ENCODE measurements at places on chromosomes 16 and 17. TPM values are rescaled to one million over a fixed set of nuclear protein-coding genes. Genes with fewer than 3 reads are reported as not detected.

MYO15B gene
- 42.2 TPM for total RNA-seq

PKMYT1 gene
- total RNA-seq = not detected

TP53TG3F gene
- total RNA-seq = not detected

HAS3 gene
- total RNA-seq = 3.5 TPM

PYDC1 gene
- total RNA-seq = not detected

KCTD19 gene
- total RNA-seq = not detected

SLC4A1 gene
- total RNA-seq = not detected

TMEM100 gene
- not detected for total RNA-seq

TOM1L1 gene
- total RNA-seq = 0.42 TPM

DNA sequence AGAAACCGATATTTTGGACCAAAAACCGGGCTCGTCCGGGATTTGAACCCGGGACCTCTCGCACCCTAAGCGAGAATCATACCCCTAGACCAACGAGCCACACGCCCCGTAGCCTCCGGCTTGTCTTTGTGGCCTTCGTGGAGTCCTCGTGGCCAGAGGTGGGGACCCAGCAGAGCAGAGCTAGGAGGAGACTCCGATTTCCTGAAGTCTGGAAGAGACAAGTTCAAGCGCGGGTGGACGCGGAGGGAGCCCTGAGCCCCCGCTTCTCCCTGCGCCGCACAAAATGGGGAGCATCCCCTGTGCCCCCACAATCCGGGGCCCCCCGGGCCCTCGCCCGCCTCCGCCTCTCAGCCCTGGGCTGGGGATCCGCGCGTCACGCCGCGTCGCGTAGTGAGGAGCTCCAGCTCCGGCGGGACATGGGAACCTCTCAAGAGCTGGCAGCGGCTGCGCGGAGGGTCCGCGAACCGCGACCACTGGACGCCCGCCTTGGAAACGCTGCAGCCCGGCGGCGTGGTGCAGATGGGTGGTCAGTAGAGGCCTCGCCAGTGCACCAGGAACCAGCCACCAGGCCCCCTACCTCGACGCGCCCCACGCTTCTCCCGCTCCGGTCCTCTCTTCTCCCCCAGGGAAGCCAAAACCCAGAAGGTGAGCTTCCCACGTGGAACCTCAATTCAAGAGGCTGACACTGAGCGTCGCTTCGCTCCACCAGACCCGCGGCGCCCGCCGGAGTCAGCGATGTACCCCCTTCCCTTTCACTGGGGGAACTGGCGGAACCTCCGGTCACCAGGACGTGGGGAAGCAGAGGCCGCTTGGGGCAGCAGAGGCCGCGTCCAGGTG lies 5.2 kb upstream of the OR1F1 start:
- no peak for DNase-seq
- H3K36me3 ChIP-seq = peaks cover 6% of the 10 kb centered on the region
- peaks cover 82% of the 10 kb centered on the region for H3K27me3 ChIP-seq

GRCh38 chr16:85498607-85499006 lies 114.5 kb upstream of the GSE1 start:
- H3K36me3 ChIP-seq = no peaks in the 10 kb centered on the region
- peaks cover 9% of the 10 kb centered on the region for H3K4me1 ChIP-seq
- H3K27ac ChIP-seq = no peak overlapping the region
- H3K4me3 ChIP-seq = peak overlapping the region; percentile 12
- H3K27me3 ChIP-seq = no peaks in the 10 kb centered on the region

DNA sequence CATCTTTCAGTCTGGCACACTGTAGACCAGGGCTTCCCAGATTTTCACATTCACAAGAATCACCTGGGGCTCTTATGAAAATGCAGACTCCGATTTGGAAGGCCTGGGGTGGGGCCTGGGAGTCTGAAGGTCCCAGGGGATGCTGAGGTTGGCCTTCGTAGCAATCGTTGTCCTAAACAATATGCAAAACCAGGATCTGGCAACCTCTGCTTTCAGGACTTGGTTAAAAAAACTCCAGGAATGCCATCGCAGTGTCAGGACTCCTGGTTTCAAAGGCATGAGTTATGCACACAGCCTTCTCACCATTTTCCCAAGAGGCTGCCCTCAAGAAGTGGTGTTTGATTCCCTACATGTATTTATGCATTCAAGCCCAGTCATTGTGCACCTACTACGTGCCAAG lies 6.7 kb downstream of the CLEC19A start:
- peaks cover 24% of the 10 kb centered on the region for H3K27me3 ChIP-seq
- H3K4me3 ChIP-seq = no peak overlapping the region
- H3K4me1 ChIP-seq = peaks cover 6% of the 10 kb centered on the region

- H3K27me3 ChIP-seq = no peaks in the 10 kb centered on the region
- H3K36me3 ChIP-seq = peaks cover 4% of the 10 kb centered on the region
- peaks cover 45% of the 10 kb centered on the region for H3K4me1 ChIP-seq
- peak overlapping the region; percentile 99 for H3K27ac ChIP-seq
- DNase-seq = no peak
- H3K4me3 ChIP-seq = peak overlapping the region; percentile 80
These were observed 7.4 kb downstream of the CMIP start for GRCh38 chr16:81451753-81452680.

DNA sequence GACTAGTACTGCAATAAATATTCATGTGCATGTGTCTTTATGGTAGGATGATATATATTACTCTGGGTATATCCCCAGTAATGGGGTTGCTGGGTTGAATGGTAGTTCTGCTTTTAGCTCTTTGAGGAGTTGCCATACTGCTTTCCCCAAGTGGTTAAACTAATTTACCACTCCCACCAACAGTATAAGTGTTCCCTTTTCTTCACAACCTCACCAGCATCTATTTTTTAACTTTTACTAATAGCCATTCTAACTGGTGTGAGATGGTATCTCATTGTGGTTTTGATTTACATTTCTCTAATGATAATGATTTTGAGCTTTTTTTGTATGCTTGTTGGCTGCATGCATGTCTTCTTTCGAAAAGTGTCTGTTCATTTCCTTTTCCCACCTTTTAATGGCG lies 32.9 kb downstream of the ITGAM start:
- peaks cover 2% of the 10 kb centered on the region for H3K4me1 ChIP-seq
- peaks cover 7% of the 10 kb centered on the region for H3K27me3 ChIP-seq
- DNase-seq = no peak
- no peak overlapping the region for H3K27ac ChIP-seq

GRCh38 chr17:78998311-78999055 lies 11.1 kb downstream of the CANT1 start:
- H3K4me1 ChIP-seq = peaks cover 15% of the 10 kb centered on the region
- H3K36me3 ChIP-seq = no peaks in the 10 kb centered on the region
- peak overlapping the region; percentile 4 for H3K27ac ChIP-seq
- H3K4me3 ChIP-seq = no peak overlapping the region

DNA sequence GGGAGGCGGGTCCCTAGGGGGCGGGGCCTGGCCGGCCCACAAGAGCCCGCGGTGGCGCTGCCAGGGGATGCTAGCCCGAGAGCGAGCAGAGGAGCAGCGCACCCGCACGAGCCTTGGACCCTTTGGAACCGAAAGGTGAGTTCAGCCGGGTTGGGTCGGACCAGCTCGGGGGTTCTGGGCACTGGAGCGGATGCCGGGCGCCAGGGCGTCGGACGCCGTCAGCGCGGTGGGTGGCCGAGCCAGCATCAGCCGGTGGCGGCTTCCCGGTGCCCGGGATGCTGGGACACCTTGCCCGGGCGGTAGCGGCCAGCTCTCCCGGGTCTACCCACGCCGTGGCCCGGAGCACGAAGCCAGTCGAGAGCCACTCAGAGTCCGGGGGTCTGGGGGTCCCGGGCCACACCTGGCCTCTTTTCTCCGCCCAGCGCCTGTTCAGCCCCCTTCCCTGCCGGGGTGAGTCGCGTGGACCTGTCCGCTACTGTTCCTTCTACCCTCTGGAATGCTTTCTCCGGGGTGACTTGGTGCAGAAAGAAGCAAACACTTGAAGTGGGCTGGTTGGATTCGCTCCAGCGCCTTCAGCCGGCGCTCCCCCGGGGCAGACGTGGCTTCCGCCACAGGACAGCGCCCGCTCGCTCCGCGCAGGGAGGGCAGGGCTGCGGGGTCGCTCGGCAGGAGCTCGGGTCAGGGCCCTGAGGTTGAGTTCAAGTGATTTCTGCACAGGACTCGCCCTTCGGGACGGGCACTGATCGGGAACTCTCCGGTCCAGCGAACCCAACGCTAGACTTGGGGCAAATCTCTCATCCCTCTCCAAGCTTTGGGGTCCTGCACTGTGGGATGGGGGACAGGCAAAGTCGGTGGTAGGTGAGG lies at the start of gene SCNN1G:
SCNN1G (plus strand) TSS at position 67 of the 864 bp plus-strand sequence. CDS start 3,527 bp downstream, outside the sequence.
- H3K27ac ChIP-seq = no peak within 1 kb of the TSS
- H3K36me3 ChIP-seq = peaks cover 10% of the 10 kb centered on the region
- peaks cover 71% of the 10 kb centered on the region for H3K27me3 ChIP-seq

DNA sequence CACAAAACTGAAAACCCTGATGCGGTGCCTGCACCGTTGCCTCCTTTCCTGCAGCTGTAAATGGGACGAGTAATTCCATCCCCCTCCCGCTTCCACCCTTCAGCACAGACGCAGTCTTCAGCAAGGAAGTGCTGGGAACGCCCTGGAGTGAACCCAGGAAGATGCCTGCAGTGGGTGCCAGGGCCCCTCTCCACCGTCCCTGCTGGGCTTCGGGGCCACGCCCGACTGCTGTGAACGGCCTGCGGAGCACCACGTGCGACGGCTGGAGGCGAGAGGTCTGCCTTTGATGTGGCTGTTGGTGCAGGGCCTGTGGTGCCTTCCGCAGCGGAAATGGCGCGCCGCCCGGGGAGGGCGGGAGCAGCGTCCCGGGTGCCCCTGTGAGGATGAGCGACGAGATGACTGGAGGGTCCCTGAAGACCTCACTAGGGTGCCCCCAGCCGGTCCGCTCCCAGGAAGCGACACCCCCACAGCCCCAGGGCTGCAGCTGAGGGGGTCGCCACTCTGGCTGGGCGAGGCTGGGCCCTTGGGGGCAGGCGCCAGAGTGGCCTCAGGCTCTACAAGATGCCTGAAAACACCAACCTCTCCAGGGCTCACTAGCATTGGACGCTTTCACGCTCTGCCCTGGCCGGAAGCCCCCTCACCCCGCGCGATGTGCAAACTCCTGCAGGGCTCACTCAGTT lies 749 bp upstream of the MC1R start:
- peak overlapping the region; percentile 89 for H3K4me3 ChIP-seq
- DNase-seq = peak; percentile 64
- H3K27ac ChIP-seq = peak overlapping the region; percentile 67
- peaks cover 21% of the 10 kb centered on the region for H3K4me1 ChIP-seq
- H3K36me3 ChIP-seq = no peaks in the 10 kb centered on the region
- peaks cover 15% of the 10 kb centered on the region for H3K27me3 ChIP-seq

DNA sequence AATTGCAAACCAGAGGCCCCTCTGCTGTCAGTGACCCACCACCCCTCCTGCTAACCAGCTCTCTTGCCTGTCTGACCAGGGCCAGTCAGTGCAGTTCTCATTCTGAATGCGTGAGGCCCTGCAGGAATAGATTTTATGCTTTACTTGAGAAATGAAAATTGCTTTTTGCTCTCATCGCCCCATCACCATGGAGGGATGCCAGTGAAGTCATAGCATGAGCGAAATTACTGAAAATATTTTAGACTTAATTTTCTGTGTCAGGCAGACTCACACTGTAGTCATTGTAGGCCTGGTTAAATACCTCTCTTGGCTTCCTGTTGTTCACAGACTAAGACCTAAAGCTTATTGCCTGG lies 490.5 kb upstream of the CDH5 start:
- DNase-seq = no peak
- H3K36me3 ChIP-seq = no peaks in the 10 kb centered on the region
- H3K27ac ChIP-seq = no peak overlapping the region
- H3K4me1 ChIP-seq = no peaks in the 10 kb centered on the region
- H3K4me3 ChIP-seq = no peak overlapping the region

- peak overlapping the region; percentile 84 for H3K27ac ChIP-seq
- peaks cover 31% of the 10 kb centered on the region for H3K4me1 ChIP-seq
- DNase-seq = no peak
- peaks cover 4% of the 10 kb centered on the region for H3K36me3 ChIP-seq
- H3K4me3 ChIP-seq = peak overlapping the region; percentile 77
These were observed 12.1 kb downstream of the CD300A start for GRCh38 chr17:74478420-74479100.

DNA sequence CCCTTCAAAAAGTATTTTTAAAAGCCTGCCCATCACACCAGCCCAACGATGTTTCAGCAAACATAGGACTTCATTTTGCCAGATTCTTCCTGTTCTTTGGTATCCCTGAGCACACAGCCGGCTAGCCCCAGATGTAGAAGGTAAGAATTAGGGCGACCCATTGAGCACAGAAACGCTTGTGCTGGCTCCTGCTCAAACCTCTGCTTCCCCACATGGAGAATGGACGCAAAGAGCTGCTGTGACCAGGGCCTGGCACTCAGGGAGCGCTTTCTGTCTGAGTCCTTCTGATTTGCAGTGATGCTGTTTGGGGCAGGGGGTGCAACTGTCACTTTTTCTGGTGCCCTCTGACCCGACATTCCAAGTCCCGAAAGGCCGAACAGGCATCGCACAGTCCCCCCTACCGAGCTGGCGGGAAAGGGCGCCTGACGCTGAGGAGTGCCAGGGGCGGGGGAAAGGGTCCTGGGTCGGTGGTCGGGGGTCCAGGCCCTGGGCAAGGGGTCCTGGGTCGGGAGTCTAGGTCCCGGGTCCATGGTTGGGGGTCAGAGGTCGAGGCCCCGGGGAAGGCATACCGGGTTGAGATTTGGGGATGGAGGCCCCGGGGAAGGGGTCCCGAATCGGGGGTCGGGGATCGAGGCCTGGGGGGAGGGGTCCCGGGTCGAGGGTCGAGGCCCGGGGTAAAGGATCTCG lies 930 bp downstream of the CHMP1A start:
- no peak for DNase-seq
- no peaks in the 10 kb centered on the region for H3K36me3 ChIP-seq
- peak overlapping the region; percentile 69 for H3K27ac ChIP-seq
- H3K4me1 ChIP-seq = peaks cover 24% of the 10 kb centered on the region

- no peak overlapping the region for H3K4me3 ChIP-seq
- H3K4me1 ChIP-seq = peaks cover 19% of the 10 kb centered on the region
- DNase-seq = no peak
- no peaks in the 10 kb centered on the region for H3K27me3 ChIP-seq
These were observed 17.3 kb downstream of the MGRN1 start for GRCh38 chr16:4641895-4642294.

GRCh38 chr17:77542551-77543490 lies 402.1 kb downstream of the SEC14L1 start:
- peaks cover 42% of the 10 kb centered on the region for H3K27me3 ChIP-seq
- H3K27ac ChIP-seq = no peak overlapping the region
- peaks cover 3% of the 10 kb centered on the region for H3K4me1 ChIP-seq
- H3K36me3 ChIP-seq = peaks cover 2% of the 10 kb centered on the region

- H3K36me3 ChIP-seq = peaks cover 4% of the 10 kb centered on the region
- peak overlapping the region; percentile 32 for H3K27ac ChIP-seq
- H3K27me3 ChIP-seq = no peaks in the 10 kb centered on the region
- no peak overlapping the region for H3K4me3 ChIP-seq
- DNase-seq = no peak
These were observed 16.2 kb downstream of the CHRNB1 start for GRCh38 chr17:7460850-7461660.
